ENCODE measurements at places on chromosomes 2 and 18.

DNA sequence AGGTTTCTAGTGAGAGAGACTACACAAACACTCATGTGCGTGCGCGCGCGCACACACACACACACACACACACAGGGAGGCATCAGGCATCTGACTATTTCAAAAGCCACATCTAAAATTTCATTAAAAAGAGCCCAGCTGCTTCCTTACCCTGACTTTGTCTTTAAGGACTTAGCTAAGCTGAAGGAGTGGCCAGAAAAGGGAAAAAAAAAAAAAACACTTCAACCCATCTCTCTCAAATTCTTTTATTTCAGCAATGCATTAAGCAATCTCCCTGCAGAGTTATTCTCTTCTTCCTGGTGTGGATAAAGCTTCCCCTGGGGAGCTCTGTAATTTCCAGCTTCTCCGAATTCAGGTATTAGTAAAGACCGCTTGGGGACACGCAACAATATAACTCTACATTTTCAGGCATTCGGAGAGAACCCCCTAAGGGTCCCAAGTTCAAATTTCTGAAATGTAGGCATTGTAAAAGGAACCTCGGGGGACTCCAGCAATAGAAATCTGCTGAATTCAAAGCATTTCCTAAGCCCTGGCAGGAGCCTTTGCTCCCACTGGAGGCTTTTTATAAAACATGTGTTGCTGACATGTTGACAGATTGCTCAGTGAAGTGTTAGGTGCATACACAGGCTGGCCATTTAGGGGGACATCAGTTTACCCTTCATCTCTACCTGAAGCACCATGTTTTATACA, 67.0 kb downstream of the ZNF521 start:
- no peak for DNase-seq

GRCh38 chr2:85935746-85936208, 47.0 kb upstream of the ST3GAL5 start:
- DNase-seq = peak; percentile 44

- DNase-seq = no peak
Observed at GRCh38 chr2:148935791-148936190, 60.8 kb downstream of the KIF5C start.

DNA sequence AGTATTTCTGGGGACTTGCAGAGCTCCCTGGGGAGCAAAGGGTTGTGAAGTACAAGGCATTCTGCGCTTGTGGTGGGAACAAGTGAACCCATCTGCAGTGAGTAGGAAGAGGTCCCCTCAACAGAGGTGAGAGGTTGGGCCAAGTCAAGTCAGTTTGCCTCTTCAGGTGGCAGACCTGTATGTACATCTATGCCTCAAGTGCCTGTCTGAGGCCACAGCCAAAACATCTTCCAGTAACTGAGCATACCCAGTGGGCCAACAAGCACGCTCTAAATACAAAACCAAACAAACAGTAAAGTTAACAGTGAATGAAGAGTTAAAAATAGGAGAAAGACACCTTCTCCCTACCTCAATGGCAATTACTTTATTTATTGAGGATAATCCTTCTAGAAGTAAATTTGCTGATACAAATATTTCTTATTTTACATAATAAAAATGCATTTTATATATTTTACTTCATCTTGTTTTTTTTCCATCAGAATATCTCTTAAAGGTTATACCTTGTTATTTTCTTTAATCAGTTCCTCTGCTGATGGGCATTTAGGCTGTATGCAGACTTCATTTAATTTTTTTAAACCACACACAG, 2.5 kb downstream of the GYPC start:
- no peak for DNase-seq

- DNase-seq = no peak
Observed at GRCh38 chr18:7982216-7982615, 415.1 kb downstream of the PTPRM start.
